Colonic mucosa (tissue), 4 donors: ENCODE measurements at places on chromosomes 5 and 9. TPM values are rescaled to one million over a fixed set of nuclear protein-coding genes. Genes with fewer than 3 reads are reported as not detected.

GRCh38 chr5:154860765-154861164, 2.3 kb downstream of the CNOT8 start:
- H3K27me3 ChIP-seq: no peaks in the 10 kb centered on the region
- H3K4me1 ChIP-seq: peaks cover 12% of the 10 kb centered on the region
- peak overlapping the region; percentile 99 for H3K27ac ChIP-seq
- DNase-seq: no peak

Gene C9orf85
- total RNA-seq: 12.2 TPM

DNA sequence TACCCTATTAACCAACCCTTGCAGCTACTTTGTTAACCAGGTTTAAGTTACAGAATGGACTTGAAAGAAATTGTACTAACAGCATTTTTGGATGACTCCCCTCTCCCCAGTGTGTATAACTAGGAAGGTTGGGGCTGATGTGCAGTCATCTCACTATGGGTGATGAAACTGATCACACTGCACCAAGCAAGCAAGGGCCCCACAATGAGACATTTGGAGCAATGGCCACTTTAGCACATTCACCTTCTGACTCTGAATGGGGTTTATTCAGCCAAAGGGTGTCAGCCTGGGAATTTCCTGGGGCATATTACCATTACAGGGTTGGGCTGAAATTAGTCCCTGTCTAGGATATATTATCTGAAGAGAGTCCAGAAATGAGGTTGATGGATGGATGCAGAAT, 18.7 kb upstream of the CYFIP2 start:
- H3K4me3 ChIP-seq: no peak overlapping the region
- no peaks in the 10 kb centered on the region for H3K36me3 ChIP-seq
- no peaks in the 10 kb centered on the region for H3K4me1 ChIP-seq
- DNase-seq: no peak
- no peaks in the 10 kb centered on the region for H3K27me3 ChIP-seq
- no peak overlapping the region for H3K27ac ChIP-seq

DNA sequence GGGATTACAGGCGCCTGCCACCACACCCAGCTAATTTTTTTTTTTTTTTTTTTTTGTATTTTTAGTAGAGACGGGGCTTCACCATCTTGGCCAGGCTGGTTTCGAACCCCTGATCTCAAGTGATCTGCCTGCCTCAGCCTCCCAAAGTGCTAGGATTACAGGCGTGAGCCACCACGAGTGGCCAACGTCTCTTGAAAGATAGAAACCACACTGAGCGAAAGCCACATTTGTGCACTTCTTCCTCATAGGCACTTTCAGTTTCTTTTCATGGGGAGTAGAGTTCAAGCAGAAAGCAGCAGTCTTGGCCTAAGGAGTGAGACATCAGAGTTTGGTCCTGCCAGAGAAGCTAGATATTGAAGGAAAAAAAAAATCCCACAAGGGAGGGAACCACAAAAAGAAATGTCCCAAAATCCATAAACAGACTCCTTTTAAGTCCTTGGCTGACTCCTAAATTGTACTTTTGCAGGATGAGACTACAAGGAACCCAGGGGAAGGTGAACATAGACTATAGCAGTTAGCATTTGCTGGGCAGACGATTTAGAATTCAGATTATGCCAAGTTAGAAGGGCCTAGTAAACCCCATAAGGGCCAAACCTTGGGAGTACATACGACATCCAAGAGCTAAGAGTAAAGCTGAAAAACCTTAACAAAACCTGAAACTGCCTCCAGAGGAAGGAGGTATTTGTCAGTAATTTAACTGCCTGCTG, 43.9 kb upstream of the GLIPR2 start:
- H3K36me3 ChIP-seq: no peaks in the 10 kb centered on the region
- peak; percentile 25 for DNase-seq
- H3K4me1 ChIP-seq: no peaks in the 10 kb centered on the region
- H3K27me3 ChIP-seq: no peaks in the 10 kb centered on the region

- H3K4me3 ChIP-seq: no peak overlapping the region
- H3K27me3 ChIP-seq: no peaks in the 10 kb centered on the region
- no peaks in the 10 kb centered on the region for H3K36me3 ChIP-seq
- no peaks in the 10 kb centered on the region for H3K4me1 ChIP-seq
- H3K27ac ChIP-seq: no peak overlapping the region
These were observed 78.9 kb downstream of the OR2K2 start for GRCh38 chr9:111250875-111251842.

DNA sequence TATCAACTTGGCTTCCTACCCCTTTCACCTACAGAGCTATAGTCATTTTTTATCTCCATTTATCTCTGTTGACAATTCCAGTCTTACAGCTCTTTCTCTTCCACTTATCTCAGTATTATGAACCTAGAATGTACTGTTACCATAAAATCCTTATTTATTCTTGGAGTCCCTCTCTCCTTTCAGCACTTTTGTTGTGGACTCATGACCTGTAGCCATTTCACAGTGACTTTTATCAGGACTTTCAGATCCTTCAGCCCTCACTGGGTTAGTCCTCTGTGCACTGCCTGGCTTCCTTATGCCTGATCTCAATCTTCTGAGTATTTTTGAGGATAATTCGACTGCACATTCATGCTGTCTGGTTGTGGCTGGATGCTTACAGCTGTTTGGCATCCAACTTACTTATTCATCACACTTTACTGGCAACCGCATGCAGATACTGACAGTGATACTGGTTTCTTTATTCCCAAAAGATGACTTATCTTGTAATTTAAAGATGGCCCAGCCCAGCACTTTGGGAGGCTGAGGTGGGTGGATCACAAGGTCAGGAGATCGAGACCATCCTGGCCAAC, 293.3 kb downstream of the MAN2A1 start:
- H3K36me3 ChIP-seq: no peaks in the 10 kb centered on the region
- H3K4me3 ChIP-seq: no peak overlapping the region
- no peak for DNase-seq
- H3K27ac ChIP-seq: no peak overlapping the region
- H3K4me1 ChIP-seq: no peaks in the 10 kb centered on the region

Gene HAVCR2
- 1.3 TPM for total RNA-seq

DNA sequence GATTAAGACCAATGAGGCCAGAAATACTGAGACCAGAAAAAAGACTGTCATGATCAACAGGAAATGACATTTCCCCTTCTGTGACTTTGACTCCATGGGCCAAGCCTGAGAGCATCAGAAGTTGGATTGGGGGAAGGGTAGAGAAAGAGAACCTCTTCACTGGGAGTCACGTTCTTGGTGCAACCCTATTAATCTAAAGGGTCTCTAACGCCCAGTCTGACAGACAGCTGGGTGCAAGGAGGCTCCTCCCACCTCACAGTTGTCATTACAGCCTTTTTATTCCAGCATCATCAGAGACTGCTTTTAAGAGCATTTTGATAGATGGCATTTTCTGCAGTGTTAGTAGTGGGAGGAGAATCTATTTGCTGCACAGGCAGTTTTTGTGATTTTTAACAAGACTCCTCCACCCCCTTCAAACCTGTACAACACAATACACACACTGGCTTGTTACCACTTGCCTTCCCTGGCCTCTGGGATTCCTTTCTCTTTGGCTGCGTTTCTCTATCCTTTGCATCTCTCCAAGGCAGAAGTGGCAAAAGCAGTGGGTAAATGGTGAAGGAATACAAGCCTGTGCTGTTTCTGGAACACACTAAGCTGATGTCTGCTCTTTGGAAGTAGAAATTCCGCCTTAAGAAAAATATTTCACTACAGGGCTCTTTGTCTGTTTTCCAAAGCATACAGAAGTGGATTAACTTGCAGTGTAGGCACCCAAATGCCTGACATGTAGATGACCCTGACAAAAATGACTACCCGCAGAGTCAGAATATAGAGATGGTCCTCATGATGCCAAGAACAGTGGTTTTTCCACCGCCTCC, 310.4 kb upstream of the ZNF608 start:
- H3K27ac ChIP-seq: no peak overlapping the region
- H3K36me3 ChIP-seq: no peaks in the 10 kb centered on the region
- no peaks in the 10 kb centered on the region for H3K4me1 ChIP-seq
- H3K4me3 ChIP-seq: no peak overlapping the region
- no peak for DNase-seq
- no peaks in the 10 kb centered on the region for H3K27me3 ChIP-seq

- no peaks in the 10 kb centered on the region for H3K27me3 ChIP-seq
- no peaks in the 10 kb centered on the region for H3K36me3 ChIP-seq
- no peaks in the 10 kb centered on the region for H3K4me1 ChIP-seq
- H3K27ac ChIP-seq: no peak overlapping the region
- H3K4me3 ChIP-seq: no peak overlapping the region
- DNase-seq: no peak
These were observed 263.5 kb upstream of the PANK3 start for GRCh38 chr5:168842571-168843205.

DNA sequence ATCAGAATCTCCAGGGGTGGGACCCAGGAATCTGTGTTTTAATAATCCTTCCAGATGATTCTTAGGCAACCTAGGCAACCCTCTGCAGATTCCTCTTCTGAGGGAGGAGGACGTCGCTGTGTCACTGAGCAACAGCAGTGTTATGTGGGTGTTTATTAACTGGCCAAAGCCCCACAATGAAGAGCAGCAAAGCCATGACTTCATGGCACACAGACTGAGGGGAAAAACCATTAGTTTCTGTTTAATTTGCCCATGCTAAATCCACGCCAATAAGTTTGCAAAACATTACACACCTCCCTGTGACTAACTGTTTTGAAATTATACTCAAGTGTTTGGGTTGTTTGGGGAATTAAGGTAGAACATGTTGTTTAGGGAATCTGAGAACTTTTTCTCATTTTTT, 83.7 kb upstream of the TMED7 start:
- H3K27ac ChIP-seq: no peak overlapping the region
- no peaks in the 10 kb centered on the region for H3K27me3 ChIP-seq
- no peak for DNase-seq
- no peaks in the 10 kb centered on the region for H3K36me3 ChIP-seq
- no peak overlapping the region for H3K4me3 ChIP-seq

GRCh38 chr5:14365831-14366430, 215.7 kb upstream of the OTULINL start:
- no peak overlapping the region for H3K27ac ChIP-seq
- no peaks in the 10 kb centered on the region for H3K4me1 ChIP-seq
- DNase-seq: no peak
- peaks cover 22% of the 10 kb centered on the region for H3K36me3 ChIP-seq
- no peaks in the 10 kb centered on the region for H3K27me3 ChIP-seq
- no peak overlapping the region for H3K4me3 ChIP-seq

Gene CLIC3
- total RNA-seq: 15.4 TPM

GRCh38 chr9:128916204-128916603, 4.6 kb upstream of the PHYHD1 start:
- no peaks in the 10 kb centered on the region for H3K27me3 ChIP-seq
- no peak overlapping the region for H3K4me3 ChIP-seq
- DNase-seq: no peak
- H3K27ac ChIP-seq: peak overlapping the region; percentile 50
- H3K36me3 ChIP-seq: no peaks in the 10 kb centered on the region
- peaks cover 7% of the 10 kb centered on the region for H3K4me1 ChIP-seq

DNA sequence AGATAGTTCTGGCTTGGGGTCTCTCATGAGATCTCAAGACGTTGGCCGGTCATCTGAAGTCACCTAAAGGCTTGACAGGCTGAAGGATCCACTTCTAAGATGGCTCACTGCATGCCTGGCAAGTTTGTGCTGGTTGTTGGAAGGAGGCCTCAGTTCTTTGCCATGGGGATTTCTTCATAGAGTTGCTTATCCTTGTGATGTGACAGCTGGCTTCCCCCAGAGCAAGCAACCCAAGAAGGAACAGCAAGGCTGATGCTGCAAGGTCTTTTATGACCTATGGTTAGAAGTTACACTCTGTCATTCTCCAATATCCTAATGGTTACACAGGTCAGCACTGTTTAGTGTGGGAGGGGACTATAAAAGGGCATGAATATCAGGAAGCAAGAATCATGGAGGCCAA, 20.7 kb upstream of the GRPEL2 start:
- H3K4me3 ChIP-seq: no peak overlapping the region
- no peaks in the 10 kb centered on the region for H3K27me3 ChIP-seq

GRCh38 chr5:63398346-63398745, 563.9 kb downstream of the HTR1A start:
- H3K4me1 ChIP-seq: no peaks in the 10 kb centered on the region
- H3K27ac ChIP-seq: no peak overlapping the region
- no peaks in the 10 kb centered on the region for H3K27me3 ChIP-seq
- H3K4me3 ChIP-seq: no peak overlapping the region
- no peaks in the 10 kb centered on the region for H3K36me3 ChIP-seq

Gene IER5L
- total RNA-seq: 9.1 TPM

- no peak overlapping the region for H3K4me3 ChIP-seq
- no peaks in the 10 kb centered on the region for H3K4me1 ChIP-seq
- no peak for DNase-seq
These were observed 63.3 kb downstream of the CSF2 start for GRCh38 chr5:132136906-132137305.

DNA sequence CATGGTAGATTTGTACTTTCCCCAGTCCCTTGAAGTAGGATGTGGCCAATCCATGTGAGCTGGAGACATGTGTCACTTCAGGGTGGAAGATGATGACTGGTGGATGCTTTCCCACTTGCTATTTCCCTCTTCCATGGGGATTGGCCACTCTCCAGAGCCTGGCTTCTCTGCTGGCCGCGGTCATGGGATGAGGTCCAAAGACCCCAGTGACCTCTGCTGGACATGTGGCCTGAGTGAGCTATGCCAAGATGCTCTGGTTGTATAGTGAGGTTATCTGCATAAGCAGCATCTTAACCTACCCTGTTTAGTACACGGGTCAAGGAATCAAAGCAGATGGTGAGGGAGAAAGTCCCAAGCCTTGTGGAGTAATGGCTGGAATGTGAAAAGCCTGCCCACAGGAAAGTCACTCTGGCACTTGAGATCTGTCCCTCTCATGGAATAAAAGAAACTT, 47.1 kb downstream of the SH3PXD2B start:
- H3K36me3 ChIP-seq: no peaks in the 10 kb centered on the region
- no peaks in the 10 kb centered on the region for H3K4me1 ChIP-seq
- H3K4me3 ChIP-seq: no peak overlapping the region
- no peak overlapping the region for H3K27ac ChIP-seq
- H3K27me3 ChIP-seq: no peaks in the 10 kb centered on the region

GRCh38 chr9:96430377-96430776, 12.2 kb upstream of the ZNF367 start:
- no peak overlapping the region for H3K27ac ChIP-seq
- no peak overlapping the region for H3K4me3 ChIP-seq
- H3K36me3 ChIP-seq: no peaks in the 10 kb centered on the region
- no peaks in the 10 kb centered on the region for H3K4me1 ChIP-seq

Gene ACTBL2
- not detected for total RNA-seq

- no peaks in the 10 kb centered on the region for H3K36me3 ChIP-seq
- H3K4me1 ChIP-seq: no peaks in the 10 kb centered on the region
- no peak for DNase-seq
- no peak overlapping the region for H3K27ac ChIP-seq
- H3K27me3 ChIP-seq: no peaks in the 10 kb centered on the region
These were observed 7.1 kb upstream of the ENTREP1 start for GRCh38 chr9:69317894-69318293.

GRCh38 chr5:160165137-160166068, 46.2 kb upstream of the PWWP2A start:
- peak overlapping the region; percentile 70 for H3K27ac ChIP-seq
- H3K27me3 ChIP-seq: no peaks in the 10 kb centered on the region
- no peaks in the 10 kb centered on the region for H3K36me3 ChIP-seq
- H3K4me3 ChIP-seq: no peak overlapping the region
- peaks cover 6% of the 10 kb centered on the region for H3K4me1 ChIP-seq
- DNase-seq: peak; percentile 72
